HepG2 (cell line): ENCODE measurements at places on chromosomes 3 and 15.
A peak's percentile ranks its signal among the peaks of the same experiment; 100 is the strongest.

GRCh38 chr3:151630938-151631441 lies 102.7 kb upstream of the AADACL2 start:
- no peaks in the 10 kb centered on the region for H3K27me3 ChIP-seq
- H3K36me3 ChIP-seq, result no peaks in the 10 kb centered on the region

DNA sequence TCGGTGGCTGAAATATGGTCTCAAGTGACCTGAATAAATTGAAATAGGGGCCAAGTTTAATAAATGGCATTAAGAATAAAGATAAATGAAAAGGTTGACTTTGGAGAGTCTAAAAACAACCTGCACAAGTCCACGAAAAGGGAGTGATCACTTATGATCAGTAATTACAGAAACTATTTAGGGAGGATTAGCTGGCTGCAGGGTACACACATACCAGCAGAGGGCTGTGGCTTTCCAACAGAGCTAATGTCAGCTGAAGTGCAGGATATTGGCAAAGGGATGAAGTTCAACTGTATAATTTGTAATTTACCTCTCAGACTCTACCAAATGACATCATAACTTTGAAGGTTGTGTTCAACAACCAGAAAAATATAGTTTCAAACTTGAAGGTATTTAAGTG lies 86.8 kb downstream of the SYNPR start:
- H3K4me1 ChIP-seq, result no peaks in the 10 kb centered on the region
- no peaks in the 10 kb centered on the region for H3K36me3 ChIP-seq
- H3K4me3 ChIP-seq, result no peak overlapping the region
- H3K27ac ChIP-seq, result no peak overlapping the region

DNA sequence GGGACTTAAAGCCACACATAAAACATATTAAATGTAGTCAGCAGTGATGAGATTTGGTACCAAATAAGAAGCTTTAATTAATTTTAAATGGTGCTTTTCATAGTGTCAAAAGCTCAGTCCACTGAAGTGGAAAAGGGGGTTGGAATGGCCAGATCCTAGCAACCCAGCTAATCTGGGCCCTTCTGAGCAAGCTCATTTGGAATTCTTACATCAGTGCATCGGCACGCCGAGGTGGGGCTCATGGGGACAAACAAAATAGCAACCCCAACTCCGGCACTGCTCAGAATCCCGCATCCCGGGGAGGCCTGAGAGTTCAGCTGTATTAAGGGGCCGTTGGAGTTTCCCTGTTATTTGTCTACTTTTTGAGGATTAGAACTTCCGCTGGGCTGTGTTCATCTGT lies 526.4 kb downstream of the SOX2 start:
- H3K4me3 ChIP-seq, result no peak overlapping the region
- no peaks in the 10 kb centered on the region for H3K27me3 ChIP-seq
- DNase-seq, result no peak
- peaks cover 47% of the 10 kb centered on the region for H3K4me1 ChIP-seq
- H3K36me3 ChIP-seq, result no peaks in the 10 kb centered on the region

DNA sequence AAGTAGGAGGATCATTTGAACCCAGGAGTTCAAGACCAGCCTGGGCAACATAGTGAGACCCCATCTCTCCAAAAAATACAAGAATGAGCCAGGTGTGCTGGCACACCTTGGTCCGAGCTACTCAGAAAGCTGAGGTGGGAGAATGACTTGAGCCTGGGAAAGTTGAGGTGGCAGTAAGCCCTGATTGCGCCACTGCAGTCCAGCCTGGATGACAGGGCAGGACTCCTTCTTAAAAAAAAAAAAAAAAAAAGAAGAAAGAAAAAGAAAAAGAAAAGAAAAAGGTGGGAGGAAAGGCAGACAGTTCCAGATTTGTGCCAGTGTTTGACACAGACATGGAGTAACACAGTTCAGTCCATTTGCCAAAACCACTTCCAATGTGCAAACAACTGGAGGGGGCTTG lies 75.7 kb downstream of the ATP10A start:
- DNase-seq, result no peak
- no peaks in the 10 kb centered on the region for H3K27me3 ChIP-seq
- H3K27ac ChIP-seq, result no peak overlapping the region
- no peak overlapping the region; the same call in 1 of the 2 replicates for H3K4me3 ChIP-seq
- no peaks in the 10 kb centered on the region for H3K36me3 ChIP-seq

DNA sequence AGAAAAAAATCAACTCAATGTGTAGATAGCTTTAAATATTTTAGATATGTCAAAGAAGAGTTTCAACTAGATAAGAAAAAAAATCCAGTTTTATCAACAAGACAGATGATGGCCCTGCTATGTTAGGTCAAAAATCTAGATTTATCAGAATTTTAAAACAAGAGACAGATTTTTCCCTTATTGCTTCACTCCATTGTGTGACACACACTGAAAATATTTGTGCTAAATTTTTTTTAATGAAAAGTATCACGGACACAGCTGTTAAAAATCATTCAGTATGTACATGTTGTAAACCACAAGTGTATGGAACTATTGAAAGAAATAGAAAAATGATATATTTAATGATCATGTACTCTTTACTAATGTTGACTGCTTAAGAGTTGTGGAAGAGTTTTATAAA lies 43.6 kb downstream of the FOXB1 start:
- no peak overlapping the region for H3K27ac ChIP-seq
- no peak for DNase-seq
- H3K27me3 ChIP-seq, result no peaks in the 10 kb centered on the region; the same call in 1 of the 2 replicates

DNA sequence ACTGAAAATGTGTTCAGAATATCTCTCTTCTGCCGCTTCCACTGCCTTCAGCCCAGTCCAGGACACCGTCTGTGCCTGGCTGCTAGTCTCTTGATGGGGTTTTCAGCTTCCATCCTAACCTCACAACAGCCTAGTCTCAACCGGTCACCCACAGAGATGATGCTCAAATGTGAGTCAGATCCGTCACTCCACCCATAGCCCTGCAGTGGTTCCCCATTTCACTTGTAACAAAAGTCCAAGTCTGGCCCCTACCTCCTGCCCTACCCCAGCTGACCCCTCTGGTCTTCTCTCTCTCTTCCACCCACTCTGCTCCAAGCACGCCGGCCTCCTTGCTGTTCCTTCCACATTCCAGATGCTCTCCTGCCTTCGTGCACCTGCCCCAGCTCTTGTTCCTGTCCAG lies 68.1 kb downstream of the PPARG start:
- H3K4me1 ChIP-seq, result no peaks in the 10 kb centered on the region
- no peak overlapping the region for H3K27ac ChIP-seq
- H3K4me3 ChIP-seq, result no peak overlapping the region
- H3K27me3 ChIP-seq, result no peaks in the 10 kb centered on the region; the same call in 1 of the 2 replicates

DNA sequence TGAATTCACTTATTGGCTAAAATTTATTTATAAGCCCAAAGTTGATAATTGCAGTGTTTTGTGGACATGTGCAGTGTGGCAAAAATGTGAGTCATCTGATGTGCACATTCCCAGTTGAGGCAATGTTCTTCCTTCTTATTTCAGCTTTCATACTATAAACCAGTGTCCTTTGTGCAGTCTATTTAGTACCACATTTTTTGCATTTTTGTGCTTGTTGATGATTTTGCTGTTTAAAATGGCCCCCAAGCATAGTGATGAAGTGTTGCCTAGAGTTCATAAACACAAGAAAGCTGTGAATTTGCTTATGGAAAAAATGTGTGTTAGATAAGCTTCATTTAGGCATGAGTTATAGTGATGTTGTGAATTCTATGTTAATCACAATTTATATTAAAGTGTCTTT lies 19.4 kb upstream of the IL20RB start:
- H3K4me1 ChIP-seq, result peaks cover 22% of the 10 kb centered on the region; the same call in 1 of the 2 replicates
- H3K36me3 ChIP-seq, result no peaks in the 10 kb centered on the region
- no peak overlapping the region for H3K4me3 ChIP-seq
- H3K27me3 ChIP-seq, result no peaks in the 10 kb centered on the region
- DNase-seq, result no peak

GRCh38 chr3:36075491-36075890 lies 304.8 kb upstream of the STAC start:
- H3K4me3 ChIP-seq, result no peak overlapping the region
- H3K4me1 ChIP-seq, result no peaks in the 10 kb centered on the region
- no peaks in the 10 kb centered on the region for H3K36me3 ChIP-seq
- no peaks in the 10 kb centered on the region; the same call in 1 of the 2 replicates for H3K27me3 ChIP-seq

- no peaks in the 10 kb centered on the region for H3K36me3 ChIP-seq
- H3K4me3 ChIP-seq, result no peak overlapping the region
- DNase-seq, result no peak
- H3K27ac ChIP-seq, result no peak overlapping the region
Measured at GRCh38 chr3:158765518-158766205, 33.4 kb upstream of the RARRES1 start.

DNA sequence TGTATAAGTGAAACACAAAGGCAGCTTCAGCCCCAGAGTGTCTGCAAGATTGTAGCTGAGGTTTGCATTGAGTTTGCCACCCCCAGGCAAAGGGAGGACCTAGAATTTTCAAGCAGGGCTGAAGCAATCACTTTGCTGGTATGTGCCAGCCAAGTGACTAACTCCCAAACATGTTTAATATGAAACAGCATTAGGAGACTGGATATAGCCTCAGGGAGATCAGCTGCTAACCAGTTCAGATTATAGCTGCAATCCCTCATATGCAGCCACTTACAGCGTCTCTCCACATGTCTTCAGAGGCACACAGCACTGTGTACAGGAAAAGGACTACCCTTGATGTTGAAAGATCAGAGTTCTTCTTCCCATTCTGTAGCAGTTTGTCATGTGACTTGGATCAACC lies 38.4 kb upstream of the PPP2R3A start:
- H3K27ac ChIP-seq, result no peak overlapping the region
- no peaks in the 10 kb centered on the region for H3K36me3 ChIP-seq
- no peaks in the 10 kb centered on the region for H3K4me1 ChIP-seq
- no peak for DNase-seq
- no peaks in the 10 kb centered on the region; the same call in 2 of the 3 replicates for H3K27me3 ChIP-seq

DNA sequence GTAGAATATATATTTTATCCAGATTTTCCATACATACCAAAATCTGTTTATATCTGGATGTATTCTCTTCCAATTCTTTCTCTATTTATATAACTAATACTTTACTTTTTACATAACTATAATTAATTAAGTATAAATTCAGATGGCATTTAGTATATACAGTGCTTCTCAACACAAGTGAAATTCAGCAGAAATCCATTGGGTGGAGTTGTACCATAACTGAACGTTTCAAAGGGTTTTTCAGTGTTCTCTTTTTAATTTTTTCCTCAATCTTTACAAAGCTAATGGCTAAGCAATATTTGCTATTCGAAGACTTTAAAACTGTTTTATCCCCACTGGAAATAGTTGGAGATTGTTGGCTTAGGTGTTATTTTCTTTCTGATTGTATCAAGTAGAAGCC lies 13.9 kb upstream of the ZBBX start:
- no peaks in the 10 kb centered on the region for H3K36me3 ChIP-seq
- H3K4me3 ChIP-seq, result no peak overlapping the region
- DNase-seq, result peak; percentile 1
- H3K27me3 ChIP-seq, result no peaks in the 10 kb centered on the region

DNA sequence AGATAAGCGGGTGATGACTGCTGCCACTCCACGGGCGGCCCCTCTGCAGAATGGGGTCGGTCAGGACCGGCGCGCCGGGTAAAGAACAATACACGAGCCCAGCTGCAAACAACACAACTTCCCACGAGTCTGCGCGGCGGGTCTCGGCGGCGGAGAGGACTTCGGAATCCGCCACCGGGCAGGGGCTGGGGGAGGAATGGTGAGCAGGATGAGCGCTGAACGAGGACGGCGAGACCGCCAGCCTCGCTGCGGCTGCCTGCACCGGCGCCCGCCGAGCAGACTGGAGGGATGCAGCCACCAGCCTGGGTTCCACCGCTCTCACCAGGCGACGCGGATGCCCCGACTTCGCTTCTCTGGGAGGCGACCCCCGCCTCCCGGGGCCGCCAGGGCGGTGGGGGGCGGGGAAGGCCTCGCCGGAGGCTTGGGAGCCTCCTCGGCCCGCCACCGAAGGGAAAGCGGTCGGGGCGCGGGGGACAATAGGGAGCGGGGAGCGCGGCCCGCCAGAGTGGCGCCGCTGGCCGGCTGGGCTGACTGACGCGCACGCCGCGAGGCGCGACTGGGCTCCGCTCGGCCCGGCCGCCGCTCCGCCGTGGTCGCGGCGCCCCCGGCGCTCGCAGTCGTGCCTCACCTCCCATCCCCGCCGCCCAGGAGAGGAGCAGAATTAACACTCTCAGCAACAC lies 515 bp downstream of the ADAM10 start:
- DNase-seq, result peak; percentile 39
- H3K4me3 ChIP-seq, result peak overlapping the region; percentile 99
- no peaks in the 10 kb centered on the region for H3K36me3 ChIP-seq
- H3K27me3 ChIP-seq, result no peaks in the 10 kb centered on the region; the same call in 2 of the 3 replicates
- peaks cover 39% of the 10 kb centered on the region for H3K4me1 ChIP-seq
- H3K27ac ChIP-seq, result peak overlapping the region; percentile 97

DNA sequence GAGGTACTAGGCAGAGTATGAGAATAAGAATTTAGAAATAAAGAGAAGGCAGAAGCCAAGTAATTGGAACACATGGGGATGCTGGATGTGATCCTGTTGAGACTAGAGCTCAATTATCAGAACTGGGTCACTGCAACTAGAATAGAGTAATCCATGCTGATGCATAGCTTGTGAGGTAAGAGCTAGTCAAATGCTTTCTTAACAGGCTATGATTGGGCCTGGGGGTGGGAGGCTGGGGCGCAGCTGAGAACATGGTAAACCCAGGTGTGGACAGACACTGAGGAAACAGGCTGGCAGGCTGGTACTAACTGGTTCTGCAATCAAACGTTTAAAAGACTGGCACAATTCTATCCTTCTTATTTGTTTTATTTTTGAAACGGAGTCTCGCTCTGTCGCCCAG lies 50.5 kb upstream of the LRRFIP2 start:
- H3K27ac ChIP-seq, result no peak overlapping the region
- DNase-seq, result no peak
- H3K36me3 ChIP-seq, result no peaks in the 10 kb centered on the region

DNA sequence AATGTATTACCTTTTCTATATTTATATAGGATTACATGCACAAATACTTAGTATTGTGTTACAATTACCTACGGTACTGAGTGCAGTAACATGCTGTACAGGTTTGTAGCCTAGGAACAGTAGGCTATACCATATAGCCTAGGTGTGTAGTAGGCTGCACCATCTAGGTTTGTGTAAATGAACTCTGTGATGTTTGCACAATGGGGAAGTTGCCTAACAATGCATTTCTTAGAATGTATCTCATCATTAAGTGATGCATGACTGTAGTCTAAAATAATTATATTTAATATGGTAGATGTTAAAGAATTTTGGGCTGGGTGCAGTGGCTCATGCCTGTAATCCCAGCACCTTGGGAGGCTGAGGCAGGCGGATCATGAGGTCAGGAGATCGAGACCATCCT lies 281.0 kb downstream of the KLF13 start:
- no peak for DNase-seq
- no peak overlapping the region for H3K27ac ChIP-seq
- no peak overlapping the region for H3K4me3 ChIP-seq
- no peaks in the 10 kb centered on the region for H3K36me3 ChIP-seq
- H3K4me1 ChIP-seq, result no peaks in the 10 kb centered on the region
- no peaks in the 10 kb centered on the region for H3K27me3 ChIP-seq

DNA sequence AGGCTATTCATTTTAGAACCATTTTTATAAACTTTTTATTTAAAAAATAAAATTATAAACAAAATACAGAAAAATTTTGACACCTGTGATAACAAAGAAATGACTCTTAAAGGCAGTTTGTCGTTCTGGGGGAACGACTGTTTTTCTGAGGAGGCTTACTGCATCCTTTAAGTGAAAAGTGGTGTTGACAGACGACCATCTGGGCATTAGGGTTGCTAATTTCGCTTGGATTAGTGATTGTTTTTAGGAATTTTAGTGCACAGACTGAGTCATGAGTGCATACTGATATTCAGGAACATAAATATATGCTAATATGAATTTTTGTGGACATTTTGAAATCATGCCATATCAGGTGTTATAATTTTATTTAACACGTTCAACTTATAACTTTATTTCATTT lies 28.5 kb downstream of the OSTN start:
- no peak for DNase-seq
- H3K4me3 ChIP-seq, result no peak overlapping the region
- no peaks in the 10 kb centered on the region for H3K36me3 ChIP-seq
- H3K27me3 ChIP-seq, result no peaks in the 10 kb centered on the region
- H3K4me1 ChIP-seq, result no peaks in the 10 kb centered on the region
- no peak overlapping the region for H3K27ac ChIP-seq
